Lower leg skin (tissue), 4 donors: ENCODE measurements at places on chromosomes 3 and 15. TPM values are rescaled to one million over a fixed set of nuclear protein-coding genes. Genes with fewer than 3 reads are reported as not detected.

DNA sequence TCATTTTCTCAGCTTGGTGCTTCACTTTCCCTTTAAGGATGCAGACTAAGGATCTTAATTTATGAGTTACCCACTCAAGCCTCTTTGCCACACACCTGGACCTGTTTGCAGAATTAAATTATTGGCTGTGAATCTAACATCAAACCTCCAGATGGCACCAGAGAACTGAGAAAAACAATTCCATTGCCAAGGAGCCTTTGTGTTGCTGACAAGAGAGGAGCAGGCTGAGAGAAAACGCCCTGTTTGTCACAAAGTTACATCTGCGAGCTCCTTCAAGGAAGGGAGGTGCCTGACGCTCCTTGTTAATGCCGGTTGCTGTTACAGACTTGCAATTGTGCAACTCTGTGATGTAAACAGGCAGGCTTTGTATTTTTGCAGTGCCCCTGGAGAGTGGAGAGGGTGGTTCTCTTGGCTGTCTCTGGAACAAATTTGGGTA is 36.3 kb upstream of the TMC3 start:
- DNase-seq, result peak; percentile 90

DNA sequence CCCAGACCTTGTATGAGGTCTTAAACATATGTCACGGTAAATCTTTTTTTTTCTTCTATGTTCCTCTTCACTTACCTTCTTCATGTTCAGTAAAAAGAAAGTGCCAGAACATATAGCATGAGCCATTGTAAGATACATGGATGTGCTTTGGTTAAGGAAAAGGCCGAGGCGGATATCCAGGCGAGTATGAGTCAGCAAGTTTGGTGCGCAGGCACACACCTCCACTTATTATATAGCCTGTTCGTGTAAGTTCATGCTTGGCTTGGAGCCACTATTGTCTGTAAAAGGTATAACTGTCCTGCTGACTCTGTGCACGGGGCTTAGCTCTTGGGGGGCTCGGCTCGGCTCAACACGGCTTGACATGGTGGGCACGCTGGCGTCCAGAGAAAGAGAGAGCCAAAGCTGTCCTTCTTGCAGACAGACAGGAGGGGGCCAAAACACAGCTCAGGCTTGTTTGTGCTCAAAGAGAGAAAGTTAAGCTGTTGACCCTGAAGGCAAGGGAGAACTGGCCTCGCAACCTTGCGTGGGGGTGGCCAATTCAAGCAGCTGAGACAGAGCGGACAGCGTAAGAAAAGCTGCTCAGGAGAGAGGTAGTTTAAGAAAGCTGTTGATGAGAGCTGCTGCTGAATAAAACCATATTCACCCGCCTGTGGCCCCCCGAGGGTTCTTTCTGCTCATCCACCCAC is 251.2 kb downstream of the SLC9A9 start:
- DNase-seq, result no peak

DNA sequence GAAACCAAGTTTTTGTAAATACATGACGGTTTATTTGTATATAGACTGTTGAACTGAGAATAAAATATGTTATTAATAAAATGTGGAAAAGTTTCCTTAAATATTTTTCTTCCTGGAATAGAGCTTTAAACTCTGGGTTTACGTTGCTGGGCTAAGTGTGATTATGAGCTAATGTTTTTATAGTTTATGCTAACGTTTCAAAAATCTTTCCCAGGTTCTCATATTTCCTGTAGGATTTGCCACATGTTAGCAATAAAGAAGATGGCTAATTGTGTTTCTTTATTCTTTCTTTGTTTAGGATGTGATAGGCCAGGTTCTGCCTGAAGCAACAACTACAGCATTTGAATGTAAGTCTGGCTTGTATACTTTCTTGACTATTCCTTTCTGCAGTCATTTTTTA is 7.2 kb downstream of the MAP2K5 start:
- DNase-seq, result no peak

GRCh38 chr15:83413054-83413719 is 34.0 kb upstream of the SH3GL3 start:
- DNase-seq, result no peak

DNA sequence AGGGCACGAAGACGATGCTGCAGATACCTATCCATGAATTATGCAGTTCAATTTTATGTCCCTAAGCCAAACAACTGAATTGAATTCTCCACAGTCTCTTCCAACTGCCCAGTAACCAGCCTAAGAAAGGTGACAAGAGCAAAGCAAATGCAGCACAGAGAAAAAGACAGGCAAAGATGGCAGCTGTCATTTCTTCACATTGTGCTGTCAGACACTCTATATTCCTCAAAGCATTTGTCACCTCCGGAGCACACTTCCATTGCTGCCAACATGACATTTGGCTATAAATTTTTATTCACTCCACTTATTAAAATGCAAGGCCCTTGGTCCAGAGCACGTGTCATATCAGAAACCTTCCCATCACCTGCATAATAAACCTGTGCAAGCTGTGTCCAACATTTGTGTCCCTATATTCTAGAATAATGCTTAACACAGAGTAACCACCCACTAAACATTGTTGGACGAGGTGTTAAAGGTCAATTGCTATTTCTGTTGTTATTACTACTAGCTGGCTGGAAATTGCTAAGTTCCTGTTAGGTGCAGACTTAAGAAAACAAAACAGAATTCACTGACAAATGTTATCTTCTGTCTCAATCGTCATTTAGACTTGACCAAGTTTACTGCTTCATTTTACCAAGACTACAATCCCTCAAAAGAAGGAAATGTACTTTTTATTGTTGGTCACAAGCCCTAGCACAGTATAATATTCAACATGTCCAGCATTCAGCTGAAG is 89.7 kb downstream of the MAGI1 start:
- DNase-seq, result no peak

DNA sequence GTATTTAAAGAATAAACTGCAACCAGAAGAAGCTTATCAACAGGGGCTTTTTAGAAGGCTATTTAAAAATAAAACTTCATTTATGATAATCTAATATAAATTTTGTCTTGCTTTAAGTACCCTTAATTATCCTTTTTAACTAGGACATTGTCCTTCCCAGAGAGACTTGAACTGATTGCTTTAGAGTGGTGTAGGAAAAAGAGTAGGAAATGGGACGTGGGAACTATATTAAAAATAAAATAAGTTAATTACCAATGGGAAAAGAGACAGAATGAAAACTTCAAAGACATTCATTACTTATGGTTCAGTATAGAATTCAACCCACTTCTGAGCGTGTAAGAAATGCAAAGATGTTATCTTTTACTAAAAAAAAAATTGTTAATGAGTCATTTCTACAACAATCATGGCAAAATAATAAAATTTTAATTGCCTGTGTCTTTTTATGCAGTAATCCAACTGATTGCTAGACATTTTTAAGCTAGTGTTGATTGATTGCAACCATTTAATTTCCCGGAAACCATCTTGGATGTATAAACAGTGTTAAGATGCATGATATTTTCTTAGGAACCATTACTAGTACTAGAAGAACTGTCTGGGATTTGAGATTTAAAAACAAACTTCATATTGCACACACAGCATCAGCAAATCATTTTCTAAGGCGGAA is 298.8 kb upstream of the UMPS start:
- no peak for DNase-seq

- no peak for DNase-seq
Measured at GRCh38 chr15:29682781-29683180, 139.5 kb downstream of the TJP1 start.

DNA sequence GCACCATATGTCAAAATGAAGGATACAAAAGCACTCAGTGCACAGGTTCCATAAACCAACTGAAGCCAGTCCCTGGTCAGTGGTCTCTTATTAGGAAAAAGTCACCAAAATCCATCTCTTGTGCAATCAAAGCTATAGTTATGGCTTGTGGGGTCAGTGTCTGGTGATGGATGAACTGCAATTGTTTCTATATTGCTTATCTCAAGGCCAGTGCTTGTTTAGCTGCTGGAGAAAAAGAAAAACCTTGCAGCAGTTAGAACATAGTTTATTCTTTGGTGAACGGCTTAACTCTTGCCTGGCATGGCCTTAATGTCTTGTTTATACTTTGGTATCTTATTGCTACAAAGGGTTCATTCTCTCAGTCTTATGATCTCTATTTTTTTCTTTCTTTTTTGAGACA is 2.9 kb upstream of the UQCRC1 start:
- DNase-seq, result no peak

DNA sequence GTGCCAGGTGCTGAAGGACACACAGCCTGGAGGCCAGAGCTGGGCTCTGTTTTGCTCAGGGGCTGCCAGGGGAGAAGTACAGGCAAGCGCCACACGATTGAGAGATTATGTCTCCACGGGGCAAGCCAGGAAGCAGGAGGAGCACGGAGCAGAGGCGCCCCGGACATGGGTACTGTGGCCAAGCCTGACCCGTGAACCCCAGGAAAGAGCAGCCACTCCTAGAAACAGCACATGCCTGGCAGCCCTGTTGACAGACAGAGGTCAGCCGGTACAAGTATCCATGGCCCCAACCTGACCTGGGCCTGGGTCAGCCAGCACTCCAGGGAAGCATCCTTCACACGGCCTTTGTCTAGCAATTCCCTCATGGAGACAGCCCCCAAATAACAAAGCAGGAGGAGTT is 89.4 kb downstream of the ADAMTS17 start:
- DNase-seq, result peak; percentile 60

DNA sequence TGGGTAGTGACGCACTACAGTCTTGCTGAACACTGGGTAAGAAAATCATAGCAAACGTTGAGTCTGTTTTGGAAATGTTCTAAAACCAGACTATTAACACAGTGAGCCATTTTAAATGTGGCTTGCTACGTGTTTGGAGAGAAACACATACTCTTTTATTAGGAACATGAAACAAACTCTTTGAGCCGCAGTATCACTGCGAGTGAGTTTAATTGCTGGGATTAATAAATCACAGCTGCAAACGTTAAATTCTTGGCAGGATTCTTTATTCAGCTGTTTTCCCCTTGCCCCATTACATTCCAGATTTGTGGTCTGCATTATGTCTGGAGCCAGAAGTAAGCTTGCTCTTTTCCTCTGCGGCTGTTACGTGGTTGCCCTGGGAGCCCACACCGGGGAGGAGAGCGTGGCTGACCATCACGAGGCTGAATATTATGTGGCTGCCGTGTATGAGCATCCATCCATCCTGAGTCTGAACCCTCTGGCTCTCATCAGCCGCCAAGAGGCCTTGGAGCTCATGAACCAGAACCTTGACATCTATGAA is 33.6 kb downstream of the BTD start:
- DNase-seq, result no peak

DNA sequence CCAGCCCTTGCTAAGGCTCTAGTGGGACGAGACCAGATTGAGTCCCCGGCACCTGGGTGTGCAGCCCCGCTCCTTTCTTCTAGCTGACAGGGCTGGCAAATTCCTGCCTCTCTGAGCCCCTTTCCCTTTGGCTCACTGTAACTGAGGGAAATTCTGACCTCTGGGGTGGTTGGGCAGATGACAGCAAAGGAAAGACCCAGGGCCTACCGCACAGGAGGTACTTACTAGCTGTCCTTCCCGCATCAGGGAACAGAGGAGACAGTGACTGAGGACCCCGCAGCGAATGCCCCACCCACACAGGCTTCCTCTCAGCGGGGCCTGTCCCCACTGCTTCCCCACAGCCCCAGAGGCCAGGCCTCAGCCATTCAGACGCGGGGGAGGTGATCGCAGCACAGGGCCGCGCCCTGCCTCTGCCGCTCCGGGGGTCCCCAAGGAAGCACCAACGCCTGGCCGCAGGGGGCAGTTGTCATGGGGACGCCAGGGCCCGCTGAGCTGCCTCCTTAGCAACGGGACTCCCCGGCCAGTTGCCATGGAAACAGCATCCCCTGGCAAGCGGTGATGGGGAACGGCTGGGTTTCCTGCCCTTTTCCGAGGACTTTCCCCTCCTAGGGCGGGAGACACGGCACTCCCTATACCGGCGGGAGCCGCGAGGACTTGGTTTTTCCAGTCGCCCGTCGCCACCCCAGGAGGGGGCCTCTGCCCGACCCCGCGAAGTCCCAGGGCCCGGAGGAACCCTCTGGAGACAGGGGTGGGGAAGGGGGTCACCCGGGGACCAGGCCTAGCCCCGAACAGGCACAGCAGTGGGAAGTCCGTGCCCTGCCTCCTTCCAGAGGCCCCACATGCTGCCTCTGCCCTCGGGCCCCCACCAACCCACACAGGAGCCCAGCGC is 50.1 kb downstream of the HCN4 start:
- no peak for DNase-seq

DNA sequence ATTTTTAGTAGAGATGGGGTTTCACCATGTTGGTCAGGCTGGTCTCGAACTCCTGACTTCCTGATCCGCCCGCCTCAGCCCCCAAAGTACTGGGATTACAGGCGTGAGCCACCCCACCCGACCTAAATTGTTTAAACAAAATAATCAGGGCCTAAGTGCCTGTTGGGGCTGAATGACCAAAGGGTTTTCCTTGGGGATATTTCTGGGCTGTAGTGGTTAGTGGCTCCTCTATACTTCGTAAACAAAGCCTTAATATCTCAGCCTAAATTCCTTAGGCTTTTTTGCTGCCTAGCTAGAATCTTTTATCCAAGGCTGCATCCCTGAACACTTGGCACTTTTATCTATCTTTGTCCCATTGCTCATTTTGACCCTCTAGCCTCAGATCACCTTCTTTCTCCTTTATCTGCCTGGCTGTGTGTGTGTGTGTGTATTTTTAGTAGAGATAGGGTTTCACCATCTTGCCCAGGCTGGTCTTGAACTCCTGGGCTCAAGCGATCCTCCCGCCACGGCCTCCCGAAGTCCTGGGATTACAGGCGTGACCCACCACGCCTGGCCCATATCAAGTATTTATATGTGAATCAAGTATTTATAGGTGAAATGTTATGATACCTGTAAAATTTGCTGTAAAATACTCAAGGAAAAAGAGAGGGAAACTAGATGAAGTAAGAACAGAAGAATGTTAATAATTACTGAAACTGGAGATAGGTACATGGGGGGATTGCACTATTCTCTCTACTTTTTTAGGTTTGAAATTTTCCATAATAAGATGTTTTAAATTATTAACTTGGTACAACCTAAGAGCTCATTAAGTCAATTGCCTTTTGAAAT is 1.8 kb downstream of the NUSAP1 start:
- no peak for DNase-seq

DNA sequence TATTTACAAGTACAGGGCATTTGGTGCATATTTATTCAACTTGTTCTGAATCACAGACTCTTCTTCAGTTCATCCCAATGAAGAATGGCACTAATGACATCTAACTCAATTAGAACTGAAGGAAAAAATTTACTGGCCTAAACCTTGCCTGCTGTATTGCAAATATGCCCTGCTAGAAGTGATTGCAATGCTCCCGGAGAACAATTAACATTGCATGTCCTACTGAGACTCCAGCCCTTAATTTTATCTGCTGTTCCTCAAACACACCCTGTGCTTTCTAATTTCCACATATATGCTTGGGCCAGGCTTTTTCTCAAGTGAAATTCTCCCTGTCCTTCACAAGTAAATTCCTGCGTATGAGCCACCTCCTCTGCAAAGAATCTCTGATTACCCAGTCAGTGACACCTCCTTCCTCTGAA is 8.3 kb downstream of the ACKR4 start:
- no peak for DNase-seq

GRCh38 chr3:117622171-117622841 is 912.7 kb downstream of the TUSC7 start:
- no peak for DNase-seq

- no peak for DNase-seq
Measured at GRCh38 chr3:50370594-50370993, 11.3 kb upstream of the TMEM115 start.

The FES gene
- 17.9 TPM for total RNA-seq

The EXD1 gene
- total RNA-seq, result not detected

The CCDC54 gene
- not detected for total RNA-seq

The RFT1 gene
- 8.6 TPM for total RNA-seq

The RHCG gene
- 23.6 TPM for total RNA-seq

The SCN5A gene
- total RNA-seq, result not detected

The STAC gene
- 1.3 TPM for total RNA-seq

The SPTSSB gene
- total RNA-seq, result 105 TPM

The TMEM212 gene
- total RNA-seq, result not detected

The SLC22A14 gene
- total RNA-seq, result 0.45 TPM

The RPP25 gene
- 10.6 TPM for total RNA-seq

The CXCR6 gene
- 1.6 TPM for total RNA-seq
